ENCODE measurements at places on chromosomes 13 and 19.

DNA sequence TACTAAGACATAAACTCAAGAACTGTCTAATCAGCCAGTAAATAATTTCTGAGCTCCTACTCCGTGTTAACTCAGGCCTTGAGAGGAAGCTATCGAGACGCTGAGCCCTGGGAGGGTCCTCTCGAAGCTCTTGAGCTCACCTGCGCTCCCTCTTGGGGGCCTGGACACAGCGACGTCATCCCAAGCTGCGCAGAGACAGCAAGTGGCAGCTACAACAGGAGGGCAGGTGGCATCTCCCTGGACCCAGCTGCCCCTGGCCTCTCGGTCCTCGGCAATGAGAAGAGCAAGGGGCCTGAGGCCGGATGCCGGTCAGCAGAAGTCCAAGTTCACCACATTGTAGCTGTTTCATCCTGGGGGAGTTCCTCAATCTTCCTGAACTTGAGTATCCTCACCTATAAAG is 30.5 kb upstream of the TUBGCP3 start:
- DNase-seq = no peak

GRCh38 chr13:93963266-93964145 is 516.0 kb downstream of the DCT start:
- no peak for DNase-seq

DNA sequence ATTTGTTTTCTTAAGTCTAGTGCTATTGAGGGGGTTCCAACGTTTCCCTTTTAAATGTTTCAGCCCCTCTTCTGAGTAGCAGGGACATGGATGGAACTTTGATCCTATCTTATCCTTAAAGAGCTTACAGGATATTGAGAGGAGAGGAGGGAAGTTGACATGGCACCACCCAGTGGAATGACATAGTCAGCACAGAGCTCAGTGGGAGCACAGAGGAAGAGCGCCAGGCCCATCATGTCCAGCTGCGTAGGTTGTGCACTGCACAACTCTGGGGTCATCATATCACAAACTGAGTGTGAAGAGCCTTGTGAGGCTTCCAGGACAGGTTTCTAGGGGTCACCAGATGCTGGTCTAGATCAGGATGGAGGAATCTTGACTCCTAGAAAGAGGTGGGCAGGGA is 4.6 kb upstream of the CDC42EP5 start:
- DNase-seq = no peak

DNA sequence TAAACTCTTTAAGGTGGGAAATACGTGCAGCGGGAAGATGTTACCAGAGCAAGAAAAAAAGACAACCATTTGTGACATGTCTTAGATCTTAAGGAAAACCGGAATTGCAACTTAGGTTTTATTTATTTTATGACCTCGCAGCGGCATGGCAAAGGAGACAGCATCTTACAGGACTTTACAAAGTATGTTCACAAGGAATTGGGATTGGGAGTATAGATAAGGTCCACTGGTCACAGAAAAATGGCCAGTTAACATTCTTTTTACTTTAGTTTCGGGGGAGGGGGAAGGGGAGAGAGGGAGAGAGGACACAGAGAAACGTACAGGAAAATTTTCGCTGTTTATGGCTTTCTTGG is 104.5 kb upstream of the DIAPH3 start:
- DNase-seq = no peak

DNA sequence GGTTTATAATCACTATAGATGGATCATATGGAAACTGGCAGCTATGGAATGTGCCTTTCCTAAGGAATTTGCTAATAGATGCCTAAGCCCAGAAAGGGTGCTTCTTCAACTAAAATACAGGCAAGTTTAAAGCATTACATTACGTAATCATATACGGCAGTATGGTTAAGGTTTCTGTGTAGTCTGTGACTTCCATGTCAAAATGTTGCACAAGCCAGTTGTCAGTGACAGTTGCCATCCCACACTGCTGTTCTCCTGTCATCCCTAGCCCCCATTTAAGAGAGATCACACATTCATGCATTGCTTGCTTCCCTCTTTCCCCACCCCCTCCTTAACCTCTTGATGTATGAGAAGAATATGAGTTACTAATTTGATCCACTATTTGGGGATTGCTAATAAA is 47.3 kb downstream of the BRCA2 start:
- DNase-seq = no peak

DNA sequence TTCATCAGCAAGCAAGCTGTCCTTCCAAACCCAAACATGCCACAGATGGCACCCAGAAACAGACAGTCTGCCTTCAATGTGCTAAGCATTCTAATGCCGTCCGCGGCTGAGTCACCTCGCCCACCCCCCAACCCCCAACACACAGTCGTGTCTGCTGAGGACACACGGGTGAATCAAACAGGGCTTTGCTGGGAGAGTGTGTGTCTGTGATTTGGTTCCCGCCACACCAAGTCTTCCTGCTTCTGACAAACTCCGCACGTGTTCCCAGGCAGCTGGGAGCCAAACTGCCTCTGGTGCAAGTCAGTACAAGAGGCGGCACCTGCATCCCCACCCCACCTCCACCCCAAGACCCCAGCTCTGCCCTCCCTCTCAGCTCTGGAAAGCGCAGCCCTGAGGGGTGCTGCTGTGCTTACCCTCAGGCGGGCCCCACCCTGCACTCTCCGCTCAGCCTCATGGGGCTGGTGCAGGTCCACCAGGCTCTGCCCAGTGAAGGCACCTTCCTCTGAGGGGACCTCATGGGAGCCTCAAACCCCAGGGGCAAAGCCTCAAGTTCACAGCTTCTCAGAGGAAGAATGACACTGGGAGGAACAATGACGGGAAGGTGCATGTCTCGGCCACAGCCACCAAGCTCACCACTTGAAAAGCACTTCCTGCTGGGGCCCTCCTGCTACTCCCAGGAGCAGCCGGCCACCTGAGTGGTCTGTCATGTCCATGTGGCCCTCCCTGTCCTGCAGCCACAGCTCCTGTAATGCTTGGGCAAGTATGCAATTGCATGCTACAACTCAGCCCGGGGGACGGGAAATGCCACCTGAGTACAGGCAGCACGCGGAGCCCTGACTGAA is 15.0 kb upstream of the SLC35E1 start:
- DNase-seq = no peak

GRCh38 chr13:31261241-31261640 is 61.5 kb downstream of the B3GLCT start:
- DNase-seq = no peak

DNA sequence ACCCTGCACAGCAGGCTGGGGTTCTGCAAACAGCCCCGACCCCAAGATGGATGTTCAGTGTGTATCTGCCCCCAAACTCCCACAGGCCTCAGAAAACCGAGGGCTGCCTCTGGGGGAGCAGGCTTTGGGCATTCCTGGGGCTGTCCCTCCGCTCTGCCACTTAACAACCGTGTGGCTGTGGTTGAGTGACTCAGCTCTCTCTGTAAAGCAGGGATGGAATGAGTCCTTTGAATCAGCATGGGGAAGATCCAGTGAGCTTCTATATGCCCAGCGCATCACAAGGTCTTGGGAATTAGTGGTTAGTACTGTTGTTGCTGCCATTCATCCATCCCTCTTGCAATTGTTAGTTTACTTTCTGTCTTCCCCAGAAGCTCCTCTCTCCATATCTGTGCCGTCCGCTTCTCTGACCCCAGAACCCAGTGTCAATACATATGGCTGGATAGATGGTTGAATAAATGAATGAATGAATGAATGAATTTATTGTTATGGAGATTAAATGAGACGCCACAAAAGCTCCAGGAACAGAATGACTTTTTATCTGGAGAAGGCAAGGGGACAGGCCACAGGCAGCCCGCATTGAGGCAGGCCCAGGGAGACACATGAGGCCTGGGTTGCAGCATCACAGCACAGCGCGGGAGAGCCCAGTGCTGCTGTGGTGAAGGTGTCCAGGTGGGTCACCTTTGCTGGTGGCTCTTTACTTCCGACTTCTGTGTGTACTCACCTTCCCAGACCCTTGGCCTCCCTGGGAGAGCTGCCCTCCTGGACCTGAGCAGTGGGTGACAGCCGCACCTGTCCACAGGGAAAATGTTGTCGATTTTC is 89.2 kb downstream of the RGCC start:
- peak; percentile 88 for DNase-seq

DNA sequence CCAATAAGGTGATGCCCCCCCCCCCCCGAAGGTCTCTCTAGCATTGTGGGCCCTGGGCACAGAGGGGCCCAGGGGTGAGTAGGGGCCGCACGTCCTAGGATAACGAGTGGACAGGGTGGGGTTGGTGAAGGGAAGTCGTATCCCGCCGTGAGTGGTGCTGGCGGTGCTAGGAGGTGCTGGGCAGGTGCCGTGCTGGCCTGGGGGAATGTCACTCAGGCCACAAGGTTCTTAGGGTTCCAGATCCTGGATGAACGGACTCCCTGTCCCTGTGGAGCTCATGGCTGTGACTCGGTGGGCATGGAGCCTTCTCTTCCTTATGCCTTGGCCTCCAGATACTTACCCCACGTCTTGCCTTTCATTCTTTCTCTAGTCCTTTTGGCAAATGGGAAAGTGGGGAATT is 157.4 kb upstream of the SOX1 start:
- no peak for DNase-seq

GRCh38 chr13:84741253-84741652 is 859.0 kb upstream of the SLITRK1 start:
- no peak for DNase-seq

DNA sequence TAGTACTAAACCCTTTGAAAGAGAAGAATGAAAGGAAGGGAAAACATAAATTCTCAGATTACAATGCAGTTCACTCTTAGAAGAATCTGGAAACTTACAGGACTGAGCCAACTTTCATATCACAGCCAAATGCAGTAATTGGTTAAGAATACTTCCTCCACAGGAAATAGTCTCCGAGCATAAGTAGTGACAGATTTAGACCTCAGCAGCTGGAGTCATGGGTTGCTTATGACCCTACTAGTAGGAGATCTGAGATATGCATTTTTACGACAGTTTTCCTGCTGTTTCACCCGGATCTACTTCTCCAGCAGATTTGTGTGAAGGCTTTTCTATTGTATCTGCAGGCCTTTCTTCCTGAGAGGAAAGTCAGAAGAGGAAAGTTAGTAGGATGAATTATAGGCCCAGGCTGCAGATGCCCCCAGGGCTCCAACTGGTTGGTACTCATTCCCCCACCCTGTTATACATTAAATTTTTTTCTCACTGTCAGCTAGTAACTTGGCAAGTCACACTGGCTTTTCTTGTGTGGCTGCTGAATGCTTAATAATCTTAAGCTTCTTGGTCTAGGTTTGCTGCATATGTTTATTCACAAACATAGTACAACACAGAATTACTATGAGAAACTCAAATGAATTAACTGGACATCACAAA is 1241.5 kb upstream of the MIR17HG start:
- DNase-seq = no peak

GRCh38 chr13:90485436-90485835 is 862.1 kb upstream of the MIR17HG start:
- DNase-seq = peak; percentile 28

DNA sequence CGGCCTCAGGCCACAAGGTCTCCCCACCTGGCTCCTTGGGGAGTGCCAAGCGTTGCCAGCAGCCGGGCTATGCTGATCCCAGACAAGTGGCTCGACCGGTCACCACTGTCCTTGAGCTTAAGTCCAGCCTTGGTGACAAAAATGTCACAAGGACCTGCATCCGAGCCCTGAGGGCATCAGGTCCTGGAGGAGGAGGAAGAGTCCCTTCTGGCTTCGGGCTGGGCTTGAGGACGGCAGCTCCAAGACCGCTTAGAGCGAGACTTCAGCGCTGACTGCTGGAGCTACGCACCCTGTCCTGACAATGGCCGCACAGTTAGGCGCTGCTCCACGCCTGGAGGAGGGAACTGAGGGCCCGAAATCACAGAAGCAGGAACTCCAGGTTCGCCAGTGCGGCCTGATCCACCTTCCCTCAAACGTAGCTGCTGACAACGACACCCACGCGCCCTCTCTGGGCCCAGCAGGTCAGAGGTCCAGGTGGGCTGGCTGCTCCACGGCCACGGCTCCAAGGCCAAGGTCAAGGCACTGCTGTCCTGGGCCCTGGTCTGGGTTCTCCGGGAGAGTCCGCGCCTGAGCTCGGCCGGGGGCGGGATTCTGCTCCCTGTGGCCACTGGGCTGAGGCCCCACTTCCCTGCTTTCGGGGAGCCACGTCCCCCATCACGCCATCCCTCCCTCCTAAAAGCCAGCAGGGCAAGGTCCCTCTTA is 7.0 kb downstream of the SBNO2 start:
- DNase-seq = no peak

DNA sequence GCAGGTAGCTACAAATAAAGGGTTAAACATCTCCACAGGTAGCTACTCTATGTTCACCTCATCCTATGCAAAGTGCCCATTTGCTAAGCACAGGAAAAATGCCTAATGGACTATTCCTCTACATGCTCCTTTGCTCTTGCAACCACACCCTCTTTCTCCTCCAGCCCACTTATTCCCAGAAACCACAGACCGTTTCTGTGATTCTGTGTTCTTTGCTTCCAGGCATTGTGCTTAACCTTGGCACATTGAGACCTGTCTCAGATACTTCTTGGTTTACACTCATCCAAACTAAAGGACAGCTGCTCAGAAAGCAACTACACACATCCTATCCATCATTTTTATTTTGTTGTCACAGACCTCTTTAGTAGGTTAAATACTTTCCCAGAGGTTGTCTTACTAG is 785.0 kb upstream of the MIR17HG start:
- no peak for DNase-seq

DNA sequence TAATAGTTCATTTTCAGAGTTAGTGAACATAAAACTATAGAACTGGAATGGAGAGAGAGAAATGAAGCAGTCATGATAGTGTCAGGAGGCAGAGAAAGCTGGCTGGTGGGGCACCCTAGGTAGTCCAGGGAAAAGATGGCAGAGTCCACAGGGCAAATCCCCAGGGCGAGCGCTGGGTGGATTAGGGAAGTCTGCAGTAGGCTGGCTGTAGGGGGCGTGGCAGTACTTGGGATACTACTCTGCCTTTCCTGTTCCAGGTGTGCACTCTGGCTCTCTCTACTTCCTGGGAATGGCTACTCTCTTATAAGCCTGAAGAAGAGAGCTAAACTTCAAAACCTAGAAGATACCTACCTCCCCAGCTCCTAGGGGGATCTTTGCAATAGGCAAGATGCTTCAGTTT is 232.9 kb upstream of the SLC10A2 start:
- DNase-seq = no peak

GRCh38 chr19:10269333-10270179 is 1.4 kb upstream of the ICAM1 start:
- peak; percentile 85 for DNase-seq

DNA sequence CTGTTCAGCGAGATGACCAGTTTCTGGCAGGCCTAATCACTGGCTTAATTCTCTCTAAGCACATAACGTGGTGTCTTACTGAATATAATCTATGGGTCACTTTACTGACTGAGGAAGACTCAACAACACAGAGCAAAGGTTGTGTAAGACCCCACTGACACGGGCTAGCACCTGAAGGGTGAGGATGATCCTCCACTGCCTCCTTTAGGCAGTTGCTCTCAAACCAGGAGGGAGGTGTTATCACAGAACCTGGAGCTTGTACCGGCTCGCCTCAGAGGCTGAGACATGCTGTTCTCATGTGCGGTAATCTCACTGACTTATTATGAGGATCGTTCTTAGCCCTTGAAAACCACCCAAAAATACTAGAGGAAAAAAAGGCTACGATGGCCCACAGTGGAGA is 28.3 kb downstream of the RCBTB2 start:
- no peak for DNase-seq

- DNase-seq = no peak
Observed at GRCh38 chr13:43728421-43728820, 58.4 kb downstream of the ENOX1 start.

GRCh38 chr13:80473695-80474094 is 132.8 kb upstream of the SPRY2 start:
- DNase-seq = no peak

- no peak for DNase-seq
Observed at GRCh38 chr19:33504058-33504444, 17.5 kb downstream of the PEPD start.
